ENCODE measurements at places on chromosomes 6 and 20. TPM values are rescaled to one million over a fixed set of nuclear protein-coding genes. Genes with fewer than 3 reads are reported as not detected.
A peak's percentile ranks its signal among the peaks of the same experiment; 100 is the strongest.

DNA sequence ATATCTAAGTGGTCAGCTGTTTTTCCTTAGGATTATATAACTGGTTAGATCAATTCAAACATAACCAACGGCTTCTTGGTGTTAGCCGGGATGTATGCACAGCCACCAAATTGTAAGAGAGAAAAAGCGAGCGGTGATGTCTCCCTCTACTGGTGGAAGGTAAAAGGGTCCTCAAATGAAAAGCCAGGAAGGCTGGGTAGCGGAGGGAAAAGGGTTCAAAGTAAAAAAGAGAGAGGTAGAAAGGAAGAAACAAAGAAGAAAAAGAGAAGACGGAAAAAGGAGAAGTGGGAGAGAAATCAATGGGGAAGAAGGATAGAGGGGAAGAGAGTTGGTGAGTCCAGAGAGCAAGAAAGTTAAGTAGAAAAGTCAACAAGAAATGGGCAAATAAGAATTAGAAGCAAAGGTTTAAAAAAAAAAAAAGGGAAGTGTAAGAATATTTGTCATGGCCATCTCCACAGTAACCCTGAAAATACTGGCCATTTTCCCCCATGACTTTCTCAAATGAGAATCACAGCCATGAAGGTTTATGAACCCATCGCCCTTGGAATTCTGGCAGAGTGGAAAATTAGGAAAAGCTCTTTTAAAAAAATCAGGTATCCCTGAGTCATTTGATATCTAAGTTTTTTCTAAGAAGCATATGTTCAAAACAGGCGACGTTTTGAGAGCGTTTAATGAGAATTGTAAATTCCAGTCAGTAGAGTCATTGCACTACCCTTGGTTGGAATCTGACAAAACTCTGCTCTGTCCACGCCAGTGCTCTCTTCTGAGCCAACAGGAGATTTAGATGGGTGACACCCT, 155.6 kb upstream of the SNX9 start:
- no peak overlapping the region for H3K4me3 ChIP-seq
- DNase-seq: peak; percentile 68
- no peak overlapping the region for H3K27ac ChIP-seq
- H3K36me3 ChIP-seq: no peaks in the 10 kb centered on the region

DNA sequence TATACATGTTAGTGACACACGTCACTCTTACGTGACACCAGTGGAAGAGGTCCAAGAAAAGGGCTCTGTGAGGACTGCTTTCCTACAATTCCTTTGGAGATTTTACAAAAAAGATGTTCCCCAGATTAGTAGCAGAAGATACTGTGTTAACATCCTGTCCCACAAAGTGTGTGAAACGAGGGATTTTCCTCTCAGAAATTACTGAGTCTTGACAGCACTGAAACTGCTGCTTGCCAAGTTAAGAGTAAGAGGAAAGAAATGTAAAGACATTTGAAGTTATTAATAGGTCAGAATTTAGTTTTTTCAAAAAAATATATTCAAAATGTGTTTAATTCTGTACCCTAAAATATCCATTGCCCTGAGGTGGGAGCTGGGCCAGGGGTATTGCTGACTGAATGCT, 58.8 kb upstream of the MAP7 start:
- no peak overlapping the region for H3K4me3 ChIP-seq
- H3K36me3 ChIP-seq: peaks cover 23% of the 10 kb centered on the region
- no peak for DNase-seq
- peaks cover 23% of the 10 kb centered on the region for H3K4me1 ChIP-seq

OPN5 gene
- not detected for total RNA-seq

DNA sequence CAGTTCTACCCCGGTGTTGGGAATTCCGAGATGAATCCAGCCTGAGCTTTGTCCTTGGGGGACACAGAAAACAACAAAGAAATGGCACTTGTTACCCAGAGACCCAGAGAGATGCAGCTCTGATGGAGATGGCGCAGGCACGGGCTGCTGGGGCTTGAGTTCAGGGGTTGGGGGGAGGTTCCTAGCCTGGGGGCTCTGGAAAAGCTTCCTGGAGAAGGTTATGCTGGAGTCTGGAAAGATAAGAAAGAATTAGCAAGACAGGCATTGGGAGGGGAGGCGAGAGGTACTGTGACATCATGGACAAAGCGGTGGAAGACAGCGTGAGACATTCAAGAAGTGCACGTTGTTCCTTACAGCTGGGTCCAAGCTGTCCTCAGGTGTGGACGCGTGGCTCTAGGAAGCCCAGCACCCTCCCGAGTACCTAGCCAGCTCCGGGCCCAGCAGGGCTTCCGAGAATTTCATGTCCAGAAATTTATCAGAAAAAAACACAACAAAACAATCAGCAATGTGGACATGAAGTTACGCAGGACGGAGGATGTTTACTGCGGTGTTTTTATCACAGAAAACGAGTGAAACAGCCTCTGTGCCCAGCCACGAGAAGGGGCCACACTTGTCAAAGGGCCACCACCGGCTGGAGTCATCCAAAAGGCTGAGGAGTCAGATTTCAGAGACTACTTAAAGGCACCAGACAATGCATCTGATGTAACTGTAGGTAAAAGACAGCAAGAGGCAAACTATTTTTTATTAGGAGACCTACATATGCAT, 39.5 kb downstream of the C20orf203 start:
- DNase-seq: no peak
- H3K36me3 ChIP-seq: no peaks in the 10 kb centered on the region
- peaks cover 6% of the 10 kb centered on the region for H3K27me3 ChIP-seq
- H3K4me3 ChIP-seq: no peak overlapping the region
- H3K27ac ChIP-seq: no peak overlapping the region

- H3K27ac ChIP-seq: peak overlapping the region; percentile 81
- H3K4me3 ChIP-seq: peak overlapping the region; percentile 45
- peaks cover 15% of the 10 kb centered on the region for H3K36me3 ChIP-seq
- H3K4me1 ChIP-seq: peaks cover 38% of the 10 kb centered on the region
- no peaks in the 10 kb centered on the region for H3K27me3 ChIP-seq
Measured at GRCh38 chr6:149271348-149272340, 45.9 kb upstream of the TAB2 start.

- no peaks in the 10 kb centered on the region for H3K27me3 ChIP-seq
- H3K36me3 ChIP-seq: no peaks in the 10 kb centered on the region
- H3K4me3 ChIP-seq: no peak overlapping the region
- no peak overlapping the region for H3K27ac ChIP-seq
- DNase-seq: no peak
Measured at GRCh38 chr6:50962213-50962759, 143.6 kb downstream of the TFAP2B start.

All from activated CD8-positive, alpha-beta memory T cell treated with anti-CD3 and anti-CD28 coated beads, Interleukin-2, amount 10 ng/mL, durations not matched to agents 7 days and 5 days (primary cell).